ENCODE measurements at places on chromosomes 3 and 15.

- ATAC-seq = no peak
These were observed 55.7 kb upstream of the CP start for GRCh38 chr3:149277331-149277813.

DNA sequence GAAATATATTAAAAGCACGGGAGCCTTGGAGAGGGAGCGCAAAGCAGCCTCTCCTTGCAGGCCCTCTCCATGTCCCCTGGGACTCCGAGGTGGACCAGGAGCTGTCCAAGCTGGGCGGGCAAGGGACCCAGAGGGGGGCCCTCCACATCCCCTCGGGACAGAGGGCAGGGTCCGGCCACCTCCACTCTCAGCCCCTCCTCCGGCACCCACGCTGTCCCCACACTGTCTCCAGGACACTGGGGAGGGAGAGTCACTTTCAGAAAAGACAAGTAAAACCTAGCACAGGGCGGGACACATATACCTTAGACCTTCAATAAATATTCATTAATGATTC is 77.5 kb upstream of the RNF7 start:
- ATAC-seq = no peak

GRCh38 chr3:51720292-51721061 is 13.6 kb downstream of the GRM2 start:
- ATAC-seq = no peak

DNA sequence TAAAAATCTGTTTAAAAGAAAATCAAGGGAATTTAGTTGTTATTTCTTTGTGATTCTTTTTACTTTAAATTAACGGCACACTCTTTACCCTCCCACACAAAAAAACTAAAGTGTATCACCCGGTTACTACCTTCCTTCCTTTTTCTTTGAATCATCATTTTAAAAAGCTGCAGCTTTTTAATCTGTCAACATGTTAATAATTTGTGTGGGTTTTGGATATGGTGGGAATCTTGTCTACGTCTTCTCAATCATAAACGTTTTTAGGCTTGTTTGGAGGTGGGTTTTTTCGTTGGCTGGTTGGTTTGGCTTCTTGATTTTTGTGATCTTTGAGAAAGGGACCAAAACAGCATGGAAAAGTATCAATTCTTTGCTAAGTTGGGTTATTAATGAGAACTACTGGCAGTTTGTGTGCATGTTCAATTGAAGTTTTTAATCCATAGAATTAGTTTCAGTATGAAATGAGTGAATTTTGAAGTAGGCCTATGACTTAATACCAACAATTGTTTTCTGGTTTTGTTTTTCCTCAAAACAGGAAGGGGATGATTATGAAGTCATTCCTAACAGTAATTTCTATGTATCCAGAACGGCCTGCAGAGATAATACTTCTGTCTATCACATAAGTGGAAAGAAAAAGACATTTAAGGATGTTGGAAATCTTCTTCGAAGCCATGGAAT is 4.5 kb downstream of the SMC4 start:
- ATAC-seq = no peak

- ATAC-seq = peak; percentile 53
These were observed 520 bp downstream of the GREM1 start for GRCh38 chr15:32718227-32718820.

GRCh38 chr3:150410311-150411105 is 2.4 kb downstream of the TSC22D2 start:
- peak; percentile 10 for ATAC-seq

DNA sequence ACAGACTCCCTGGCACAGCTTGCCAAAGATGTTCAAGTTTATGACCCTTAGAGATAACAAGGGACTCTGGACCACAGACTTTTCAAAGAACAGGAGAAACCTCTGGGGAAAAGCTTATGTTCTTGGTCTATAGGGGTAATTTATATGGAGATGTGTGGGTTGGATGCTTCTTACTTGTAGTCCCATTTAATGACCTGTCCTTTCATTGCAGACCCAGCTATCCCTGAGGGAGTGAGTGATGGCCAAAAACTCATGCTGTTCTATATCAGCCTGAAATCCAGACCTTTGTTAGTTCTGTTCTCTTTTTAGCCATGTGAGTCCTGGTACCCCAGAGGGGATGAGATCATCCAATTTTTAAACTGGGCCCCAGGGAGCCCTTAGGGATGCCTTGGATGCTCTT is 43.7 kb upstream of the MRPL3 start:
- ATAC-seq = no peak

GRCh38 chr3:156150434-156151066 is 30.2 kb downstream of the KCNAB1 start:
- ATAC-seq = peak; percentile 76

DNA sequence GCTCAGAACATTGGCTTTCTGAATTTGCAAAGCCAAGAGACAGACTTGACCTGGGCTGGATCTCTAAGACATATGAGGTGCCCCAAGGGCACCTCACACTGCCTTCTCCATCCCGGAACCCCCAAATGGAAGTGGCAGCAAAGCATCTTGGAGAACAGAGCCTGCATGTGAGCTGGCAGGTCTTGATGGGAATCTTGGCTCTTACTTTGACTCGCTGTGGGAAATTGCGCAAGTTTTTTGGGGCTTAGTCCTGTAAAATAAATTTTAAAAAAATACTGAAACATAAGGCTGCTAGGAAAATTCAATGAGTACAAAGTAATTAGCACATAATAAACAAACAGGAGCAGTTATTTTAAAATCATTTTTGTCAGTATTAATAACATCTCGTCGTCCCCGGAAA is 13.7 kb upstream of the SEC22A start:
- no peak for ATAC-seq

DNA sequence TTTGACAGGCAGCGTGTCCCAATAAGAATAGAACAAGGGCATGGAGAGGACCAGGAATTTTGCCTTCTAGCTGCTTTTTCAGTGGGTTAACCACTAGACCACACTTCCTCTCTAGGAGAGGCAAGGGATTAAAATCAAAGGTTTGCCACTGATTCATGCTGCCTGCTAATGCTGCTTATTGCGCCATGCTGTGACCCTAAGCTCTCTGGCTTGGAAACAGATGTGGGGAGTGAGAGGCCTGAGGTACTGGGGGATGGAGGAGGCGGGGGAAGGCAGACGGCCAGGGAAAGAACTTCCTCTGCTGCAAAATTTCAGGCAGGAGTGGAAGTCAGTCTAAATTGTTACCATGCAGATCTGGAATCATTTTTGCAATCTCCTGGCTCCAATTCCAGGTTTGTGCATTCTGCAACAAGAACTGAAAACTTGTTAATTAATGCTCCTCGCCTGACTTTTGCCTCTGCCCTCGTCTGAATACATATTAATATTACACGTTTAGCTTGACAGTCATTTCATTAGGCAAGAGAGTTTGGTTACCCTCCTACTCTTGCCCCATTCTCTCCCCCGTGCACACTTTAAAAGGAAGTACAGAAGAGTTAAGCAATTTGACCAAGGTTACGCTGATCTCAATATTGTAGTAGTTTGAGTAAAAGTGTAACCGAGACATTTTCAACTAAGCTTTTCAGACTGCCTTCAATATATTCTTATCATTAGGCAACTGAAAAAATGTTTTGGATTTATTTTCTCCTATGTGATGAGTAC is 121.7 kb upstream of the SPRED1 start:
- peak; percentile 26 for ATAC-seq

DNA sequence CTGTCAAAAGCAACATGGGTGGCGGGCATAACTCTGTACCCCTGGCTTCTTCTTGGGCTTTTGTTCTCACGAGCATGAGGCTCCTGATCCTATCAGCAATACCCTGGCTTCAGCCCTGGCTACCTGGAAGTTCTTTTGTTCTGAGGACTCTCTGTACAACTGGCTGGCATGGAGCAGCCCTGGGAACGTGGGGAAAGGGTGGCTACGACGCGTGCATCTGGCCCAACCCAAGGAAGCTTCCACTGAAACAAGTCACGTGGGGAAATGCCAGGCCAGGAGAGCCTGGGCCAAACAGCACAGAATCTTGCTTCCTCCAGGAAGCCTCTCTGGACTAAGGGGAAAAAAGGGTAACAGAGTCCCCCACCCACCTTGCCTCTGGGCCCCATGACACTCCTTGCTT is 22.7 kb upstream of the ATP2B2 start:
- no peak for ATAC-seq
